Stimulated activated CD4-positive, alpha-beta T cell treated with anti-CD3 and anti-CD28 coated beads, TNF-alpha, amount 100 ng/mL, for 4 hours (primary cell): ENCODE measurements at places on chromosomes 3 and 15.

DNA sequence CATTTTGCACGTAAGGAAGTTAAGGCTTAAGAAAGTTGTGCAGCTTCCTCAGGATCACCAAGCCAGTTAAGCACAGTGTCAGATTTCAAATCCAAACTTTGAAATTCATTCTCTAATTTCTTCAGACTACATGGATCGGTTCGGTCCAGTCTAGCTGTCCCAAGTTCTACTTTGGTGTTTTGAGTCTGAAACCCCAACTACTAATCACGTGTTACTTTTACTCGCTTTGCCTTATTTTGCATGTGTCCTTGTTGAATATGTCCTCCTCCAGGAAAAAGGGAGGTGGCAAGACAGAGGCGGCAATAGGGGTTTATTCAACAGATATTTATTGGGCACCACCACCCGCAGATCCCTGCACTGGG lies 522 bp upstream of the GXYLT2 start:
- DNase-seq: no peak

- DNase-seq: no peak
These were observed 385.3 kb downstream of the PDCD6IP start for GRCh38 chr3:34183611-34184340.

DNA sequence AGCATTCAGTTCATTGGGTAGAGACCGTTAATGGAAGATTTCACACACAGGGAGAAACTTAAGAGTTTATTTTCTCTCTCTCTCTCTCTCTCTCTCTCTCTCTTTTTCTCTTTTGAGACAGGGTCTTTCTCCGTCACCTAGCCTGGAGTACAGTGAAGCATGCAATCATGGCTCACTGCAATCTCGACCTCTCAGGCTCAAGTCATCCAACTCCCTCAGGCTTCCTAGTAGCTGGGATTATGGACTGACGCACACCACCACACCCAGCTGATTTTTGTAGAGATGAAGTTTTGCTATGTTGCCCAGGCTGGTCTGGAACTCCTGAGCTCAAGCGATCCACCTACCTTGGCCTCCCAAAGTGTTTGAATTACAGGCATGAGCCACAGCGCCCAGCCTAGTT lies 1.6 kb downstream of the WDR72 start:
- no peak for DNase-seq

DNA sequence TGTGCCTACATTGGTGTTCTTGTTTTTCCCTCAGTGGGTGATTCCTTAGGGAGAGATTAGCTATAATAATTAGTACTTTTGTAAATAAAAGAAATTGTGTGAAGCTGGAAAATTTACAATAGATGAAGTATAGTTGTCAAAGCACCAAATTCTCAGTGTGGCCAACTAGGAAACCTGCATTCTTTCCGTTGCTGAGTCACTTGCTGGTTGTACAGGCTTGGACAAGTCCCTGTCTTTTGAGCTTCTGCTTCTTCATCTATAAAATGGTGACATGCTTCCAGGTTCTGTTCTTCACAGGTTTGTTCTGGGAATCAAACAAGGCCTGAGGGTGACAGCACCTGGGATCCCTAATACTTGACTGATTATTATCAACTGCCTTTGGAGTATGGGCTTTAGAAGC lies 184.1 kb upstream of the HES1 start:
- DNase-seq: no peak

DNA sequence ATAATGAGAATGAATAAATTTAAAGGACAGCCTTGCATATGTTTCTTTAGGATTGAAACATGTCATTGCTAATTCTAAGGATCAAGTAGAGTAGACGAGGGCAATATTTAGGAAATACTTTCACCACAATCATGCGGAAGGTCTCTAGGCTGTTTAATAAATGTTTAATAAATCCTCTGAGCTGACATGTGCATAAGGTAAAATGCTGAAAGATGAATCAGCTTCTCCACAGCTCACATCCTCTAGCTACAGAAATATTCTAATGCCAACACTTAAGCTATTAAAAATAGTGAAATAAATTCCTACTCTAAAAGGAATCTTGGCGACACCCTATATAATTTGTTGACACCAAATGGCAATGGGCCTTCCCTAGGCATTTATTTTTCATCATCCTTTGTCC lies 407.3 kb downstream of the TBL1XR1 start:
- no peak for DNase-seq

- no peak for DNase-seq
These were observed 144.4 kb downstream of the ZNF621 start for GRCh38 chr3:40669176-40669575.

DNA sequence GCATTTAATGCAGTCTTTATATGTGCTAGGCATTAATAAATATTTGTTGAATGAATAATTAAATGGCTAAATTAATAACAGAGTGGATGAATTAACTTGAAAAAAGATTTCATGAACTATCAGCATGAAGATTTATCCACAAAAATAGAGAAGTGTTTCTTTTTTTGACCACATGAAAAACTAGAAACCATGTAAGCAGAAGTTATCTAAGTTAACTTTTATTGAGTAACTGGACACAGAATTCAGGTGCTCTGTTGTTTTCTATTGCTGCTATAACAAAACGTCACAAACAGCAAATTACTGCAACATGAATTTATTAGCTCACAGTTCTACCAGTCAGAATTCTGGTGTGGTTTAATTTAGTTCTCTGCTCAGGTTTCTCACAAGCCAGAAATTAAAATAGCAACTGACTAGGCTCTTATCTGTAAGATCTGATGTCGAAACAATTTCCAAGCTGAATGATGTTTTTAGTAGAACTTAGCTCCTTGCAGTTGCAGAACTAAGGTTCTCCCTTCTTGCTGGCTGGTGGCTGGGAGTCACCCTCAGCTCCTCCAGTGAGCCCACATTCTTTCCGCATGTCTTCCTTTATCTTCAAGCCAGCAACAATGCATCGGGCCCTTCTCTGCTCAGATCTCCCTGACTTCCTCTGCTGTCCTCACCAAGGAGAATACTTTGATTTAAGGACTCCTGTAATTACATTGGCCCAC lies 810.2 kb upstream of the ALCAM start:
- no peak for DNase-seq

- no peak for DNase-seq
These were observed 261.2 kb downstream of the SHOX2 start for GRCh38 chr3:157844800-157845565.

GRCh38 chr3:103048068-103048722 lies 613.4 kb downstream of the ZPLD1 start:
- no peak for DNase-seq
